Stimulated activated CD8-positive, alpha-beta memory T cell treated with anti-CD3 and anti-CD28 coated beads, Interleukin-12 subunit alpha, Interleukin-12 subunit beta, amount 100 ng/mL, for 4 hours (primary cell): ENCODE measurements at places on chromosomes 3 and 15.

GRCh38 chr15:74262625-74263024 lies 26.5 kb downstream of the CCDC33 start:
- DNase-seq, result no peak

GRCh38 chr3:162525771-162526170 lies 1029.2 kb downstream of the OTOL1 start:
- no peak for DNase-seq

GRCh38 chr3:124315215-124316033 lies 323.5 kb upstream of the ROPN1 start:
- no peak for DNase-seq

DNA sequence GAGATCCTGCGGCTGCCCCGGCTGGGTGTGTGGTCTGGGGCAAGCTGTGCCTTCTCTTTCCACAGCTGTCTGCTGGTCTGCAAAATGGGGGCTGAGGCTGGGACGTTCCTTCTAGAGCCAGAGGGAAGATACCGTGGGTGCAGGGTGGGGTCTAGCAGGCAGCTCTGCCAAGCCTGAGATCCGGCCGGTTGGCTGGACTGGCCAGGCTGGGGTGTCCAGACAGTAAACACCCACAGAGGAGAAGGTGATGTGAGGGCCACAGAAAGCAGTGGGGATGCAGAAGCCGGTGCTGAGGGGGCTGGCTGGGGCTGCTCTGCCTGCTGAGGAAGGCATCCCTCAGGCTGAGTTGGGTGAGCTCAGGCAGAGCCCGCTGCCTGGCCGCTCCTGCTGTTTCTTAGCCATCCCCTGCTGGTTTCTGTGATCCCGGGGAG lies 46.1 kb downstream of the FBLN2 start:
- DNase-seq, result no peak

- DNase-seq, result no peak
These were observed 34.5 kb upstream of the AP4E1 start for GRCh38 chr15:50873935-50874361.
